ENCODE measurements at places on chromosomes 1 and 21.

DNA sequence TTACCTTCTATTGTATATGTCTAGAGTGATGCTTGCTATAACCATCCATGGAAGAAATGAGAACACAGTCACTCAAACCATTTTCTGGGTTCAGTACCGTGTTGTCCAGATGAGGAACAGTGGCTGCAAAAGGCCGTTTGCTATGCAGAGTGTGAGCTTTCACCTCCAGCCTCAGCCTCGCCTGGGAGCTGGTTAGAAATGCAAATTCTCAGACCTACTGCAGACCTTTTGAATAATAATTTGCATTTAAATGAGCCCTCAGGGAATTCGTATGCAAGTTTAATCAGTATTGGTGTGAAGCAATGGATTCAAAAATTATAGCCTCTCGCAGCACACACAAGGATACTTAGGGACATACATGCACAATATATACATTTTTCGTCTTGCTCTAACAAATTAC is 24.1 kb downstream of the KCNJ15 start:
- no peak for DNase-seq

DNA sequence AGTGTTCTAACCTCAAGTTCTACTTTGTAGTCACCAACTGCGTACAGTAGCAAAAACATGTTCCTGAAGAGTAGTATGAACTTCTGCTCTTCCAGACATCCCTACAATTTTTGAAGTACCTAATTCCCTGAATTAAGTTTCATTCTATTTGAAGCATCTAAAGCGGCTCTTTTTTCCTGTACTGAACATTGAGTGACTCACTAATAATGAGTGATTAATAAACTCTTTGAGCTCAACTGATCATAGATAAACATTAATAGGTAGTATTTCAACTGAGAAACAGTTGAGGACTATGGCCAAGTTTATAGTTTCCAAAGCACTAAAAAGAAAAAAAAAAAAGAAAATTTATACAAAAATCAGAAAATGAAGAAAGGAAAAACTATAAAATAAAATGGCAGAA is 683.1 kb downstream of the LTN1 start:
- DNase-seq, result no peak

DNA sequence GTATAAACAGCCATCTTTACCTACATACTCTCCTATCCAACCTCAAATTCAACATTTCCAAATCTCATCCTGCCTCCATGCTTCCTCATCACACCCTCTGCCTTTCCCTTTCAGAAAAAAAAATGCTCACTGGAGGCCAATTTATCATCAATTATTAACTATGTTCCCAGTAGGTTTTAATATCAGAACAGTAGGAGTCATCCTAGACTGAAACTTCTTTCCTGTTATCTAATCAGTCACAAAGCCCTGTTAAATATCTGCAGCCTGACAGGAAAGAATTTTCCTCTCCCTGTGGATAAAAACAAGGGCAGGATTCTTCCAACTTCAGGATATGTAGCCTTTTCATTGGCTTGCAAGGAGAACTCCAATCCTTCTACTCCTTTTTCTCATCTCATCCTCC is 28.4 kb downstream of the EGLN1 start:
- DNase-seq, result no peak

DNA sequence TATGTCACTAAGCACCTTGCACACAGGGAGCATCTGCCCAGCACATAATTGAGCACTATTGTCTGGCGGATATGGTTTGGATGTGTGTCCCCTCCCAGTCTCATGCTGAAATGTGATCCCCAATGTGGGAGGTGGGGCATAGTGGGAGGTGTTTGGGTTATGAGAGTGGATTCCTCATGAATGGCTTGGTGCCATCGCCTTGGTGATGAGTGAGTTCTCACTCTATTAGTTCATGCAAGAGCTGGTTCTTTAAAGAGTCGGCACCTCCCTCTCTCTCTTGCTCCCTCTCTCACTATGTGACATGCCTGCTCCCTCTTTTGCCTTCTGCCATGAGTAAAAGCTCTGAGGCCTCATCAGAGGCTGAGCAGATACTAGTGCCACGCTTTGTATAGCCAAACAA is 9.5 kb downstream of the CTSK start:
- DNase-seq, result no peak
